Mesothelial cell of epicardium (in vitro differentiated cells): ENCODE measurements at places on chromosomes 4 and X.

DNA sequence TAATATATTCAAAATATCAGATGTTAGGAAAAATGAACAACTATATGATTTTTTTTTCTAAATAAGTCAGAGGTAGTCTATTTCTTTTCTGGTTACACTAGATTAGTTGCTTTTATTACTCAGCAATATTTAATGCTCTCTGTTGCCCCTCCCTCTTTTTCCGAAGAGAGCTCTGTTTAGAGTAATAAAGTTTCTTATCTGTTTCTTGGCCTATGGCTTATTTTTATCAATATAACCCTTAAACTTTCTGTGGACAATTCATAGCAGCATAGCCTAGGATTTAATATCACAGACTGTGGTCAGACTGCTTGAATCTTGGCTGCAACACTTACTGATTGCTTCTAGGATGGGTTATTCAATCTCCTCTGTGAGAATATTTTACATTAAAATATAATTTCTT lies 2315.4 kb upstream of the AGA start:
- H3K36me3 ChIP-seq = no peaks in the 10 kb centered on the region
- no peak for DNase-seq
- no peak overlapping the region for H3K4me3 ChIP-seq
- no peak overlapping the region for H3K27ac ChIP-seq

GRCh38 chr4:109616243-109616642 lies 56.2 kb downstream of the MCUB start:
- no peaks in the 10 kb centered on the region for H3K36me3 ChIP-seq
- H3K4me1 ChIP-seq = peaks cover 2% of the 10 kb centered on the region
- H3K27ac ChIP-seq = no peak overlapping the region
- no peaks in the 10 kb centered on the region for H3K27me3 ChIP-seq
- DNase-seq = no peak

DNA sequence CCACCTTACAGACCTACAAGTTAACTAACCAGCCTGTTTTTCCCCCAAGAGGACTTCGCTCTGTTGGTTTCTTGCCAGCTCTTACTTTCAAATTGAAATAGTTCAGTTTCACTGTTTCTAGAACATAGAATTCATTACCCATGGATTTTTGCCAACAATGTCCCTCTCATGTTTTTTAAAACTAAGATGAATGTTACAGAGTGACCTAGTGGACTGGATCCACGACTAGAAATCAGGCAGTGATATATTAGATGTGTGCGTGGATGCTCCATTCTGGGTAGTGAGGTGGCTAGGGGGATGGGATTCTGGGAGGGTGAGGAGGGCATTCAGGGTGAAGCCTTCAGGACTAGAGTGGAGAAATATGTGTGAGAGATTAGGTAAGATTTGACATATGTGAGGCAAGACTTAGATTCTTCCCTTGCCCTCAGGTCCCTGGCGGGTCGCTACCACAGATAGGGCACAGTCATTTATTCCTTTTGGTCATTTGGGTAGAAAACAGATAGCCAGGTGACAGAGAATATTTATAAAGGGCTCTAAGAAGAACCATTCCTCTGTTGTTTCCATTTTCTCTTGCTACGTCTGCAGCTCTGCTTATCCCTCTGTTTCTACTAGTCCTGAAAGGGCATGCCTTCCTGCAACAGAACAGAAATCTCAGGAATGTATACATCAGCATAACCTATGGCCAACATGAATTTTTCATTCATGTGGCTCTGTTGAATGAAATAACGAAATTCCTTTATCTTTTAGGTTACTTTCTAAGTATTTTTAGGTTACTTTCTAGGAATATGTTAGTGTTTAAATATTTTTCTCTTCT lies 15.4 kb upstream of the JADE1 start:
- peak overlapping the region; percentile 78 for H3K27ac ChIP-seq
- H3K36me3 ChIP-seq = no peaks in the 10 kb centered on the region
- no peak overlapping the region for H3K4me3 ChIP-seq
- no peaks in the 10 kb centered on the region for H3K27me3 ChIP-seq
- H3K4me1 ChIP-seq = peaks cover 19% of the 10 kb centered on the region
- no peak for DNase-seq

GRCh38 chrX:66622209-66622608 lies 16.7 kb downstream of the EDA2R start:
- H3K4me1 ChIP-seq = no peaks in the 10 kb centered on the region

DNA sequence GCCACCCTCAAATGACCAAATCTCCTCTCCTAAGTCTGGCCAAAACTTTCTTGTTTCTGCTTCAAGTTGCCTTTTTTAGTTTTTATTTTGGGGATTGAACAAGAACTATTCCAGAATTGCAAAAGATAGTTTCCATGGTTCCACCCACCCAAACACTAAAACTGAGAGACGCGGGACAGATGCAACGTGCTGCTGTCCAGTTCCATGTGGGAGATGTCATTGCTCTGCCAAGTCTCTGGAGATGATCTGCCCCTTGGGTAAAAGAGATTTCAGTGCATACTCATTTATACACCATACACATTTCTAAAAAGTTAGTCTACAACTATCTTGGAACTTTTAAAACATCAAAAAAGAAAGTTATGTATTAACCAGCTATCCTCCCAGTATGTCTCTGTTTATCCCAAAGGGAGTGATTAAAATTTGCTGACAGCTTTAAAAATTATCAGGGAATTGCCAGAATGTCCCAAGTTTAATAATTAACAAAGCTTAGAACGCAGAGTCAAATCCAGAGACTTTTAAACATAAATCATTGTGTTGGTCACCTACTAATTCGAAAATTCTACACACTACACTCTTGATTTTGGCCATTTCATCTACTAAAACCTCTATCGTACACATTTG lies 3.2 kb downstream of the MAOB start:
- no peak overlapping the region for H3K4me3 ChIP-seq
- H3K27me3 ChIP-seq = peaks cover 43% of the 10 kb centered on the region
- H3K4me1 ChIP-seq = no peaks in the 10 kb centered on the region

DNA sequence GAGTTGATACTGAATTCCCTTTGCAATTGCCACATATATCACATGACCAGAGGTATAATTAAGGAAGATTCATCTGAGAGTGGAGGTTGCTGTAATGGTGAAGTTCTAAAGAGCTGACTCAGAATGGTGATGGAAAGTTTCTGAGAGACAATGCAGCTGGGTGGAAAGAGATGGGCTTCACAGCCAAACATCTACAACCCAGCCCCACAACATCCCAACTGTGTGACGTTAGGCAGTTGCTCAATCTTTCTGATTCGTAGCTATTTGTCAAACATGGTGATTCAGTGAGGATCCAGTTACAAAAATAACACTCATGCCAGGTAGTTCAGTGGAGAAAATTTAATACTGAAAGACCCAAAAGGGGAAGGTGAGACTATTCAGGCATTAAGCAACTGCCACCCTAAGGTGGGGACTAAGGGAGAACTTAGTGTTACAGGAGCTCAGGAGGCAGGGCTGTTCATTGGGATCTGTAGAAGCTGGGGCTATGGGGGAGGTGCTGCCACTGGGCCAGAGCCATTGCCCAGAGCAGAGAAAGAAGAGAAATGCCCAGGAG lies 6.9 kb upstream of the AFF1 start:
- DNase-seq = no peak
- H3K36me3 ChIP-seq = peaks cover 4% of the 10 kb centered on the region
- no peaks in the 10 kb centered on the region for H3K27me3 ChIP-seq
- H3K4me3 ChIP-seq = no peak overlapping the region
- H3K4me1 ChIP-seq = peaks cover 12% of the 10 kb centered on the region

DNA sequence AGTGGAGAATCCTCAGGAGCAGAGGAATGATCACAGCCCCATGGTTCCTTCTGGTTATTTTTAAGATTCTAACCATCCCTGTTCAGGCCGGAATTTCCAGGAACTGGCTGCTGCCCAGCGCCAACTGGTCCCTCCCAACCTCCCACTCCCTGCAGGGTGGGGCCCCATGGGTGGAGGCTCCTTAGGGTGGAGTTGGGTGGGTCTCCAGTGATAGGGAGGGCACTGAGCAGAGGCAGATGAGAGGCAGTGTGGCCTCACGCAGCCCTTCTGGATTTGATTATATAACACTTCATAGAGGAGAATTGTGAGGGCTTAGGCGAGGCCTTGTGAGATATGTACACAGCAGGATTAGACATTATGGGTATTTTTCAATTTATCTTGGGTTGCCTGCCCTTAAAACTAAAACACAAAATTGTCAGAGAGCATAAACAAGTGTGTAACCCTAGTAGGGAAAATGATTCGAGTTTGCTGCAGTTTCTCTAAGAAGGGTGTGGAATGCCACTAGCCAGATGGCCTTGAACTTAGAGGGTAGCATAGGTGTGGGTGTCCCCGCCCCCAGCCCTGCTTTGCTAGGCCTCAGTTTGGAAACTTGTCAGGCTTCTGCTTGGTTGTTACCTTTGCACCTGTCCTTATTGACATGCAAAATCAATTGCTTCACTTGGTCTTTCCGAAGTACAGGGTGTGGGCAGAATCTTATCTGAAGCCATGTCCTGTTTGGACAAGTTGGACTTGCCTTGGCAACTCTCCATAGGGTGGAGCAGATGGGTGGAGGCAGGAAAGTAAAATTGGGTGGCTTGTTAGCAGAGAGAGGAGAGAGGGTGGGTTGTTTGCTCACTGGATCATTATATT lies 9.4 kb downstream of the KLF3 start:
- peak overlapping the region; percentile 32 for H3K4me3 ChIP-seq
- no peak for DNase-seq
- H3K27me3 ChIP-seq = no peaks in the 10 kb centered on the region
- peaks cover 1% of the 10 kb centered on the region for H3K36me3 ChIP-seq
- peak overlapping the region; percentile 87 for H3K27ac ChIP-seq

GRCh38 chrX:20414762-20415445 lies 148.2 kb upstream of the RPS6KA3 start:
- H3K27me3 ChIP-seq = no peaks in the 10 kb centered on the region
- no peak for DNase-seq
- H3K27ac ChIP-seq = no peak overlapping the region
- H3K36me3 ChIP-seq = no peaks in the 10 kb centered on the region

DNA sequence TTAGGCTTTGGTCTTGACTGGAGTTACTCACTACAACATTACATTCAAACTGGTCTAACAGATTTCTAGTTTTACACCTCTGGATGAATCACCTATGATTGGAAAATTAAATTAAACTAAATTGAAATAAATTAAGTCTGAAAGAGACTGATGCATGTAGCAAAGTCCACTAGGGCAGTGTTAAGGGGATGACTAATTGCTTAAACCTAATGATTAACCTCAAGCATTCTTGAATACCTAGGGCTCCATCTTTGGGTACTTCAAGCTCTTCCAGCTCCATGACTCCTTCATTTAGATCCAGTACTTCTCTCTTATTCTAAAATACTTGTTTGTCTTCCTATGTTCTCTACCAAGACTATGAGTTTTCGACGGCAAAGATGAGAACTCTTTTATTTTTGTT lies 86.8 kb downstream of the SH2D1A start:
- no peak overlapping the region for H3K27ac ChIP-seq
- no peak for DNase-seq
- H3K27me3 ChIP-seq = no peaks in the 10 kb centered on the region
- no peaks in the 10 kb centered on the region for H3K36me3 ChIP-seq
